ENCODE measurements at places on chromosomes 7 and 10. TPM values are rescaled to one million over a fixed set of nuclear protein-coding genes. Genes with fewer than 3 reads are reported as not detected.

The ATRNL1 gene
- 11.4 TPM for total RNA-seq

The MRLN gene
- total RNA-seq: not detected

The DIP2C gene
- total RNA-seq: 48.2 TPM

- DNase-seq: no peak
Measured at GRCh38 chr7:17863095-17863808, 77.0 kb downstream of the SNX13 start.

DNA sequence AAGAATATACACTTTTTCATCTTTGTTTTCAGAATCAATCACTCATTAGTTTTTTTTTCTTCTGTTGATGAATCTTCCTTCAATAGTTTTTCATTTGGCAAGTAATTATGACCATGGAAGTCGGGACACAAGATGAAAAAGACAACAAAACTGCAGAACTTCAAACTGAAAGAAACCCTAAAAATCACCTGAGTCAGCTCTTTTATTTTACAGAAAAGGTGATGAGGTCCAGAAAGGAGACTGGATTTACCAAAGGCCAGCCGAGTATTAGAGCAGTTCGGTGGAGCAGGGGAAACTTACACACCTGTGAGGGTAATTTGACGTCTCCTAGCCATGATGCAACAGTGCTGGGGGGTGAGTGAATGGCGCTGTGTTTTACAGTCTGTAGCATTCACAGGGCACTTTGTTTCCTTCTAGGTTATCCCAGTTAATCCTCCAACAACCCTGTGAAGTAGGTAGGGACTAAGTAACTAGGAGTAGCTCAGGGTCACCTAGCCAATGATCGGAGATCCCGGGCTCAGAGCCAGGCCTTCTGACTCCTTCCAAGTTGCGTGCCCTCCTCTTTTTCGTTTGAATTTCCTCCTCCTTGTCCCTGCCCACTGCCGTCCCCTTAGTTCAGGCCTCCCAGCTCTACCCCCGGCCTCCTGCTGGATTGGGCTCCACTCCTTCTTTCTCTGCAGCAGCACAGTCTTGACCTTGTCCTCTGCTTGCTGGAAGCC is 14.0 kb downstream of the RBM20 start:
- DNase-seq: no peak

DNA sequence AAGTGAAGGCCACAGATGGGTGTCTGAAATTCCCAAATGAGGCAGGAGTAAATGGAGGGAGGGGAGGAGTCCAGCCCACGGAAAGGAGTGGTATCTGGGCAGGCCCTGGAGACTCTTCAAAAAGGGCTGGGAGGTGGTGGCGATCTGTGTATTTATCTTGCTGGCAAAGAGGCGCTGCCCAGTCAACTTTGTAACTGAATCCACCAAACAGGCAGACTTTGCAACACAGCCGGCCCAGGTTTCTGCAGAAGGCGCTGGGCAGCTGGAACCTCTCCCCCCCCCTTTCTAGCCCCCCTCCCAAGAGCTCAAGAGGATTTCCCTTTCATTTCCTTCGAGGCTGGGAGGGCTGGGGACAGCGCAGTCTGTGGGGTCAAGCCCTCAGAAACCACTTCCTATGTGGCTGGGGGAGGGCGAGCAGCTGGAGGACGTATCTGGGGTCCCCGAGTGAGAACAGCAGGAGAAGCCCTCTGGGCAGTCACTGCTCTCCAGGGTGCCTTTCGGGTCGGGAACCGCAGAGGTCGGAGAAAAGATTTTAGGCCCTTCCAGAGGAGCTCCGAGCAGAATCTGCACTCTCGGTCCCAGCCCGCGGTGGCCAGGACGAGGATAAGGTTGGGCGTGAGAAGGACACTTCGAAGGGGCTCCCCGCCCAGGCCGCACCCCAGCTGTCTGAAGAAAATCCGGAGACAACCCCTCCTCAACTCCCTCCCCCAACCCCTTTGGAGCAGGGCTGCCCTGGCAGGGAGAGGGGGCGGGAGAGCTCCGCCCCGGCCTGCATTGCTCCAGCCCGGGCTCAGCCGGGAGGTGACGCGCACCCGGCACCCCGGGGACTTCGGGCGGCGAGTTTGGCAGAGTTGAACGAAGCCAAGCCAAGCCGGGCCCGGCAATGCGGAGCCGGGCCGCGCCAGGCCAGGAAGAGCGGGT is 965 bp downstream of the ZCCHC24 start:
- peak; percentile 66 for DNase-seq

The SUN3 gene
- not detected for total RNA-seq

The FAM25C gene
- not detected for total RNA-seq

The EIF5AL1 gene
- 0.15 TPM for total RNA-seq

The TMEM26 gene
- total RNA-seq: 17.4 TPM

DNA sequence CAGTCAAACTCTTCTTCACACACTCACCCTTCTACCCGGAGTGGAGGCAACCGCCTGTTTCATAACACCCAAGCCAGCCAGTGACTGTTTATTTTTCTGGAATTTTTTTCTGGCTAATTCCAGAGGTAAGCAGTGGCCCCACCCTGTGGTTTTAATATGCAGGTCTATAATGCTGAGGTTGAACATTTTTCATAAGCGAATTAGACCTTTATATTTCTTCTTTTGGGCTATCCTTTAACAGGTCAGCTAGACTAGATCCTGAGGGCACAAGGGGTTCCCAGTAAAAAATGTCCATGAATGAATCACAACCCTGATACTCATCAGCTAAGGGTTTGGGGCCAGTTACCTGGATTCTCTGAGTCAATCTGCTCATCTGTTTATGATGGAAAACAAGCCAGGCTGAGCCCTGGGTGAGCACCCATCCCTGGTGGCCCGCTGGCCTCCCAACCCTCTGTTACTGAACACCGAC is 76.2 kb downstream of the GRB10 start:
- DNase-seq: no peak

The GIMAP2 gene
- total RNA-seq: 10.7 TPM

DNA sequence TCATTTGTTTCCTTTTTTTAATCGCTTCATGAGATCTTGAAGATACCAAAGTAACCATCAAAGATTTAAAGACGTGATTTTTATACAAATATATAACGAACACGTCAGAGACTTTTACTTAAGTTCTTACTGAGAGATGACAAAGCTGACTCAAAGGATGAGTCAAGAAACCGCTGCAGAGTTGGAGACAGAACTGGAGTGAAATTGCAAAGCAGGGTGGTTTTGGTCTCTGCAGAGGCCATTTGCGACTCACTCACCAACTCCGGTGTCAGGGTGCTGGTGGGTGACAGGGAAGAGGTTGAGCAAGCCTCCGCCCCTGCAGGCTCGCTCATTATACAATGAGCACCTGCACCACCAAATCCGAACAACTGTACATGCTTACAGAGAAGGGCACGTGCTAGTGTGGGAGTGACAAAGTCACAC is 75.2 kb downstream of the DNAJB6 start:
- DNase-seq: no peak

DNA sequence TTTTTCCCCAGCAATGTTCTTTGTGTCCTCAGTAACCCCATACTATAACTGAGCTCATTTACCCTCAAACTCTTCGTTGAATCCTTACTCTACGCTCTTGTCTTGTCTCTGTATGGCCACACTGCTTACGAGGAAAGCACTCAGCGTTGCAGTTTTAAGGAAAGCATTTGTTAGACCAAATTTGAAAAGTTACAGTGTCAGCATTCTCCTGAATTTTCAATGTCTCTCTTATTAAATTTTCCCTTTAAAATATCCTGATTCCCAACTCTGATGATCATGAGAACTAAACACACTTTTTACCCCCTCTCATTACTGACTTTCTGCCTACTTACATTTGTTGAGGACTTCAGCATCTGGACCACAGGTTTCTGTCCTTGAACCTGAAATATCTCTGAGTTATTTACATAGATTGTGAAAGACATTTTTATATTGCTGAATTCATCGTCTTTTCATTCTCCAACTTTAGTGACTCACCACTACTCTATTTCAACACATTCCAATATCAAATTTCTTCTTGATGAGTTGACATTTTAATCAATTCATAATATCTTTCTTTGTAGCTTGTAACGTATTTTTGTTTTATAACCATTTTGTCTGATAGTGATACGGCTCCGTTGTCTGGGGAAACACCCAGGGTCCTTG is 19.8 kb upstream of the VWDE start:
- DNase-seq: no peak

The PRPS1L1 gene
- total RNA-seq: not detected

DNA sequence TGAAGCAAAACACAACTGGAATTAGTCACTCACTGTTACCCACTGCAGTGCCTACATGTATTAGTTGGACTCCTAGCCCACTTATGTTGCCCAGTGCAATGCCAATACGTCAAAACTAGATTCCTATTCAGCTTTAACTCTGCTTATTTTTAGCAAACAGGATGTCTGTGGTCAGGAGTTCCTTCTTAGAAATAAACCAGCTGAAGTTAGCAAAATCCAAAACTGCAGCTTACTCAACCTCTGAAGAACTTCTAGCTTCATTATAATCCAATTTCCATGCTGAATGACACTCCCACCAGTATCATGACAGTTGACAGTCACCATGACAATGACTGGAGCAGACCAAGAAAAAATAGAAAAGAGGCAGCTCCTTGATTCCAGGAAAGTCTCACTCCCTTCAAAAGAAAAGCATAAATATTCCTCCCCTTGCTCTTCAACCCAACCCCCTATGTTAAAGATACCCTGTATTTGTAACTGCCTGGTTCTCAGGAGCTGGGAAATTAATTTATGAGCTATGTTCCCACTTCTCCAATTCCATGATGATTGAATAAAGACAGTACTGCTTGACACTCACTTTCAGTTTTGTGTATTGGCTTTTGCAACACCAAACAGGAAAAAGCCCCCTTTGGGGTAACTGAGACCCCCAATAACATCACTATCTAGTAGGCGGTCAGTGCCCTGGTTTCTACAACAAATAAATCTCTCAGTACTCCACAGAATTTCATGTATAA is 327.4 kb downstream of the SORCS1 start:
- DNase-seq: no peak

DNA sequence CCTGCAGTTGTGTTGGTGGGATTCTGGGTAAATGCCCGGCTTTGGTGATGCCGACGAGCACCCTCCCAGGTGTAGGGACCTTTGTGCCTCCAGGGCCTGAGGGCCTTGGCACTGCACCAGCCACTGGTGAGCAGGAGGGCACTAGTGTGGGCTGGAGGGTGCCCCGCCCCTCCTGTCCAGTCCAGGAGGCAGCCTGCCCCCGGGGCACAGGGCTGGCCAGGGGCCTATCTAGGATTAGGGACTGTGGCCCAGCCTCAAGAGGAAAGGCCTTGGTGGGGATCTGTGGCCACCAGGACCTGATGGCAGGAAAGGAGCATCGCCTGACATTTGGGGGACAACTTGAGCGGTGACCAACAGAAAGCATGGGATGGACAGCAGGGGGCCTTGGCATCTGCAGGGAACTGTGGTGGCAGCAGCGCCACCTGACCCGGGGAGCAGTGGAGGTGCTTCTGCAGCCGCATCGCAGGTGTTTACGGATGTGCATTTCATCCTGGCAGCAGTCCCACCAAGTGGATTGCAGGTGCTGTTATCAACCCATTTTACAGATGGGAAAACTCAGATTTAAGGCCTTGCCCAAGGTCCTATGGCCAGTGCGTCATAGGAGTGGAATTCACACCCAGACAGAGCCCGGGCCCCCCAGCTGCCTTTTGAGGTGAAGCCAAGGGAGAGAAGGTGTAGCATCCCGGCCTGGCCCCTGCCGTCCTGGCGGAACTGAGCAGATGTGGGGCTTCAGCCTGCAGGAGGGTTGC is 11.1 kb downstream of the ZNF316 start:
- DNase-seq: no peak

GRCh38 chr10:103877861-103878260 is 22.5 kb upstream of the SH3PXD2A start:
- no peak for DNase-seq

- no peak for DNase-seq
Measured at GRCh38 chr10:123327450-123327849, 173.2 kb downstream of the BUB3 start.

The FGFBP3 gene
- total RNA-seq: 0.66 TPM

The TBL2 gene
- total RNA-seq: 32.1 TPM

DNA sequence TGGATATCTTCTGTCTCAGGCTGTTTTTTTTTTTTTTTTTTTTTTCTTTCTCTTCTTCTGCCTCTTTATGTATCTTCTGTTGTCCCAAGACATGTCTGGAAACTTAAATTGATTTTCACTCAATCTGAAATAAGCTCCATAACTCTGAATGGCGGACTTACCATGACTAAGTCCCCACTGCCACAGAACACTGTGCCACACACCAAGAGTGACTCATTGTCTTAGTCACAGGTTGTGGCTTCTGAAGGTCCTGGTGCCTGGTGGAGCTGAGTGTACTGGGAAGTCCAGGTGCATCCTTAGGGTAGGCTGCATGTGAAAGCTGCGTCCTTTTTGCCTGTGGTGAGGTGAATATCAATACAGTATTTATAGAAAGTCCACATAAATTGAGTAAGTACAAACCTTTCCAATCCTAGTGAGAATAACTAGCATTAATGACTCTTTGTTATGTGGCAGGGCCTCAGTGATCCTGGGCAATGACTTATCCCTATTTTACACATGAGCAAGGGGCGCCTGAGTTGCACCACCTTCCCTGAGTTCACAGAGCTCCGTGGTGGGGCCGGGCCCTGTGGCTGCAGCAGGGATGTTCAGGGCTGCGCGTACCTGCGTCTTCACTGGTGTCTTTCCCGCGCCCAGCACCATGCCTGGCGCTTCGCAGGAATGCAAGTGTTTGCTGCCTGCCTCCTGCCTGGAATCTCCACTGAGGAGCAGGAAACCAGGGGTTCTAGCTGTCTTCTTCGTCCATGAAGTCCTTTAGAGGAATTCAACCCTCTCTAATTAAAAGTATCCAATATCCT is 4.3 kb downstream of the PFKP start:
- no peak for DNase-seq

DNA sequence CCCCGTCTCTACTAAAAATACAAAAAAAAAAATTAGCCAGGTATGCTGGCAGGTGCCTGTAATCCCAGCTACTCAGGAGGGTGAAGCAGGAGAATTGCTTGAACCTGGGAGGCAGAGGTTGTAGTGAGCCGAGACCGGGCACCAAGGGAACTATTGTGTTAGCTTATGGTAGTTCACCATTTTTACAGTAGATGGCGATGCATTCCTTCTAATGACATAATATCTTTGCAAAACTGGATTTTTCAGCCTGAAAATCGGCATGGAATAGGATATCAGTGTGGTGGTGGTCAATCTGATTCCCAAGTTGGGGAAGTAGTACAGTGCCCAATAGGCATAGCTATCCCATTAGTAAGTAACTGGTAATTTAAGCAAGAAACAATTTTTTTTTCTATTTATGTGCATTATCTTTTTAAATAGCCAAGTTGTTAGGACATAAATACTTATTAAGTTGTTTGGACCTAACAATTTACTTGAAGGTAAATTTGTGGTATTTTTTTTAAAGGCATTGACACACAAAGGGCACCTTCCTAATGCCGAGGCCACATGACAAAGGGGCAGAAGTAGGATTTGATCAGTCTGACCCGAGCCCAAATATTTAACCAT is 17.6 kb upstream of the IMPDH1 start:
- DNase-seq: no peak

DNA sequence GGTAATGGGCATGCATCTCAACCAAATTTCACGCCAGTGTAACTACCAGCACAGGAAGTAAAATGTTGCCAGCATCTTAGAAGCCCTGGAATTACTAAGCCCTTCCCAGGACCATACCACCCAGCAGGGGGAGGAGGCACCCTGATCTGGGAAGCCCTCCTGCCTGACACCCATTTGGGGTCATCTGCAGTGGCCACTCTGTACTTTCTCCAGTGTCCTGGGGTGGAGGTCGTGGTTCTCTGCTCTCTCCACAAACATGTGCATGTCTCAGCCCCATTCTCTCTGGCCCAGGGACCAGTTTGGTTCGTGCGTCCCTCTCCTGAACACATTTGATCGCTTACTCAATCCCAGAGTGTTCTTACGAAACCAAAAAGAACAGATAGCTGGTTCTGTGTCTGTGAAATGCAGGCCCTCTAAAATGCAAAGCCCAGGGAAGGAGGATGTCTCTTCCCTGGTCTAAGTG is 9.4 kb upstream of the LRRC27 start:
- DNase-seq: no peak

- DNase-seq: no peak
Measured at GRCh38 chr7:30717181-30717580, 34.8 kb upstream of the INMT start.
